ENCODE measurements at places on chromosomes 3 and 15.
A peak's percentile ranks its signal among the peaks of the same experiment; 100 is the strongest.

DNA sequence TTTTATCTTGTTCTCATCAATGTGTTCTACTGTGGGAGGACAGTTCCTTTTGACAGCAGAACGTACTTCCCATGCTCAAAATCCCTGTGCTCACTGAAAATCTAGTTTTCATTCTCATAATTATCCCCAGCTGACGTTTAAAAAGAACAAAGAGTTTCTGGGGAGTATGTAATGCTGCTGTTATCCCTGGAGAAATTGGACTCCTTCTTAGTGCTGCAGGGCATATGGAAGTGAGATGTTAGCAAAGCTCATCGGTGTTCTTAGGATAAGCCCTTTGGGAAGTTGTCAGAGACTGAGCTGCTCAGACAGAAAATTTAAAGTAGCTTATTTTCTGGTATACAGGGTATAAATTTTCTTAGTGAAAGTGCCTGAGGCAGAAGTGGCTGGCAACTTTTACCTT is 66.5 kb downstream of the CDAN1 start:
- DNase-seq, result no peak

- DNase-seq, result no peak
Measured at GRCh38 chr15:38425269-38425668, 28.7 kb upstream of the FAM98B start.

DNA sequence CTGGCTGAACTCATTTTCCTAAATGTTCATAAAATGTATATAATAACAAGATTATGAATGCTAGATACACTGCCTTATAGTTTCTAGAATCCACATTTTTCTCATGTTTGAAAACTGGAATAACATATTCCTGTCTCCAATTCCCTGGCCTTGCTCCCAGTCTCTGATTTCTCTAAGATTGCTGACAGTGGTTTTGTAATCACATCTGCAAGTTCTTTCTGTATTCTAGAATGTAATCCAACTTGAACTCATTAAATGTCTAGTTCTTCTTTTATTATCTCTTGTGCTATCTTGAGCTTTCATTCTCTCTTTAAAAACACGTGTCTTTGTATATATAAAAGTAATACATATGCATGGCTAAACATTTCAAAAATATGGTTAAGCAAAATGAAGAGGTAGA is 215.2 kb upstream of the ADAMTS9 start:
- no peak for DNase-seq

- DNase-seq, result no peak
Measured at GRCh38 chr3:152103257-152103656, 165.5 kb upstream of the MBNL1 start.

- DNase-seq, result no peak
Measured at GRCh38 chr3:45759851-45760250, 36.5 kb downstream of the SLC6A20 start.

GRCh38 chr3:171954690-171955383 is 84.5 kb upstream of the FNDC3B start:
- DNase-seq, result no peak

GRCh38 chr3:30659270-30660130 is 53.1 kb downstream of the TGFBR2 start:
- DNase-seq, result peak; percentile 97

Measured in PC-3 (cell line).